Posterior vena cava (tissue), 2 donors: ENCODE measurements at places on chromosomes 4 and X. TPM values are rescaled to one million over a fixed set of nuclear protein-coding genes. Genes with fewer than 3 reads are reported as not detected.

DNA sequence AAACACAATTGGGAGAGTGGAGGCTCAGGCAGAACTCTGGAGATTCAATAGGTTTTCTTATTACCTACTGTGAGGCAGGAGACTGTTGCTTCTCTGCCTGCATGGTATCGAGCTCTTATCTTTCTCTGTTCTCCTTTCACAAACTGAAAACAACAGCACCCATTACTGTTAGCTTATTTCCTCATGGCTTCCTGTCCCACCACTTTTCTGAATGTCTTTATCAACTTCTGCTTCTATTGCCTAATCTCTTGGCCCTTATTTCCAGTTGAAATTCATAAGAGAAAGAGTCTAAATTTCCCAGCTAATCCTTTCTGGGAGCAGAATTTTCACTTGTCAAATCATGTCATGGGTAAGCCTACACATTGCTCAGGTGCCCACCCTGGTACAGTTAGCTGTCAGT, 46.8 kb upstream of the NDST3 start:
- DNase-seq, result no peak

Gene SUPT20HL2
- total RNA-seq, result 1.9 TPM

Gene IL13RA2
- total RNA-seq, result not detected

Gene ITIH6
- total RNA-seq, result not detected

- DNase-seq, result no peak
Observed at GRCh38 chrX:1476682-1477081, 24.0 kb upstream of the ASMTL start.

DNA sequence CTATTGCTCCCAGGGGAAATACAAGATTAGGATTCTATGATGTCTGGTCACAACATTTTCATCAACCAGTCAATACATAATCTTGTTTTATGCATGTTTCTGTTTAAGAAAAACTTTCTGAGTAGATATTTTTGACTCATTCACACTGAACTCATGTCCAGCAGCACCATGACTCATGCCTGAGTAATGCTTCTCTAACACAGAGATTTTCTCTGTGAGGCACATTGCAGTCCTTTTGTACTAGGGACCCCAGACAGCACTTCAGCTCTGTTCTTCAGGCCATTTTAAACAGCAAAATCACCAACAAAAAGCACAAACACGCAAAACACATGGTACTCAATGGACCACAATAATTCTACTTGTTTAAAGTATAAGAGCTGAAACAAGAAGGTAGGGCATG, 83.6 kb downstream of the MXRA5 start:
- no peak for DNase-seq

- no peak for DNase-seq
Observed at GRCh38 chr4:139191373-139191772, 14.4 kb upstream of the ELF2 start.

GRCh38 chr4:20878806-20879205, 178.5 kb downstream of the PACRGL start:
- no peak for DNase-seq

Gene PRICKLE3
- total RNA-seq, result 7.3 TPM

- no peak for DNase-seq
Observed at GRCh38 chr4:23412701-23413100, 477.1 kb downstream of the PPARGC1A start.

DNA sequence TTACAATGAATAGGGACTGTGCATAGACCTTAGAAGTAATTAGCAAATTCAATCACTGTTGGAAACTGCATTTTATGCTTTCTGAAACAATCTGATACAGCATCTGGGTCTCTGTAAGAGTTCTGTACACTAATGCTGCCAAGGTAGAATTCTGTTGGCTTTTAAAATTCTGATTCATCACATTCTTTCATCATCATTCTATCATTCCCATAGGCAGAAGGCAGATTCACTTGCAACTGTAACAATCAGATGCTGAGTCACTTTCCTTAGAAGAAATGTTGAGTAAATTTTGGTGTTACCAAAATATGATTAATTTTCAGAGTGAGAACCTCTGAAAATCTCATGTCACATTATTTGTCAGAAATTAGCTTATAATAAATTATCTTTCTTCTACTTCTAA, 267.2 kb downstream of the MAPK10 start:
- no peak for DNase-seq

Gene VGLL1
- total RNA-seq, result not detected

Gene GLRA3
- total RNA-seq, result not detected

GRCh38 chr4:121998024-121998423, 46.2 kb upstream of the TRPC3 start:
- no peak for DNase-seq

GRCh38 chrX:9683350-9683749, 82.3 kb downstream of the GPR143 start:
- DNase-seq, result peak; percentile 53

DNA sequence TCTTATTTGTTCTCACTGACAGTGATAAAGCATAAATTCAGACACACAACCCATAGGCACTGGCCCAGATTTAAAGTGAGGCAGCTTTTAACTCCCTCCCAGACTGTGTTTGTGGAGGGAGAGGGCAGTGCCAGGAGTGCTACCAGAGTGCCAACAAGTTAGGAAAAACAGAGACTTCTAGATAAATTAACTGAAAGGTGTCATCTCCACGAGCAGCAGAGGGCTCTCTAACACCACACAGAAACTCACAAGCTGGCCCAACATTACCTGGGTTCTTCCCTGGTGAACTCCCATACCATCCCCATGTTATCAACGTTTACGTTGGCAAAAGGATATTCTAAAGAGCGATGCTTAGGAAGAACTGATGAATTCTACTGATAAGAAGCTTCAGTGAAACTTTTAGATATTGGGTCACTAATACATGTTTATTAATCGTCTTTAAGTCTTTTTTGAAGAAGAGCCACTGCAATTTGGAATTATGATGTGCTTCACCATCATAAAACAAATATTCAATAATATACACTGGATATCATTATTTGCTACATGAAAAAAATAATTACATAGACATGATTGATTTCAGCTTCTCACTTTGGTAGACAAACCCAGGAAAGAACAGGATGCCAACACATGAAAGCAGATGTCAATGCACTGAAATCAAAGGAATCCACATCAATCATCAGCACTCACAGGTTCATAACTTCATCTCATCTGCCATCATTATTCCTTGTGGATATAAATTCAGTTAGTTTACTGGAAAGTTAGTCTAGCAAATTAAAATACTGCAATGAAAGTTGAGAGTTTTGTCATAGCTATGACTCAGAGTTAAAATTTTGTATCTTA, 121.2 kb upstream of the NAP1L5 start:
- no peak for DNase-seq

GRCh38 chrX:18424482-18425198, 768 bp upstream of the CDKL5 start:
- DNase-seq, result no peak

DNA sequence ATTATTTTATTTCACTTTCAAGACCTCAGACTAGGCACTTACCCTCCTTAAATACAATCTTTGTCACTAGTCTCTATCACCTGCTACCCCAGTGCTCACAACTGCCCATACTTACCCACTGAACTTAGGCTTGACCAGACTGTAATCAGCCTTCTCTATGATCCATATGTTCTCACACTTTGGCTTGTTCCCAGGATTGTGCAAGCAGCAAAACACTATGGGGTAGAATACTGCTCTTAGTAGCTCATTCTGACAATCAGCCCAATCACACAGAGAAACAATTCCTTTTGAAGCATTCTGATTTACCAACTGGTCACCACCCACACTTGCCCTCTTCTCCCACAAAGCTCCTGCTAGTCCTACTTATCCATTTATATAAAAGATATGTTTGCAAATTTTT, 878.3 kb downstream of the FSTL5 start:
- no peak for DNase-seq

- peak; percentile 90 for DNase-seq
Observed at GRCh38 chr4:139266583-139267257, 13.3 kb downstream of the MGARP start.

- peak; percentile 70 for DNase-seq
Observed at GRCh38 chr4:1722551-1723118, 1.3 kb downstream of the TACC3 start.

DNA sequence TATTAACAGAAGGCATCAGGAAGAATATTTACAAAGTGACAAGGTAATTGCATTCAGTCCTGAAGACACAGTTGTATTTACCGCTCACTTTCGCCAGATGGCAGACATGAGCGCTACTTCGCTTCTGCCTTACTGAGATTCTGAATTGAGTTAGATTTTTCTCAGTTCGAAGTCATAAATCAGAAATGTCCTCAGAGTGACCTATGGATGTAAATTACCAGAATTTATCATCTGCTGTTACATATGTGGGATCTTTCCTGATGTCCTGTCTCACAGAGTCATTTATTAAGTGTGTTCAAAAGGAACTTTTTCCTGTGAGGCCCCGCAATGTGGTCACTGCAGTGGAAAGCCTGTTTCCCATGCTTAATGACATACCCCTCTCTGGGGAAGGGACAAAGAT, 97.3 kb upstream of the DCLK2 start:
- DNase-seq, result no peak

Gene TLR1
- total RNA-seq, result 11.1 TPM

Gene PNCK
- total RNA-seq, result 58.9 TPM

- DNase-seq, result no peak
Observed at GRCh38 chr4:187840814-187841213, 154.8 kb upstream of the ZFP42 start.

DNA sequence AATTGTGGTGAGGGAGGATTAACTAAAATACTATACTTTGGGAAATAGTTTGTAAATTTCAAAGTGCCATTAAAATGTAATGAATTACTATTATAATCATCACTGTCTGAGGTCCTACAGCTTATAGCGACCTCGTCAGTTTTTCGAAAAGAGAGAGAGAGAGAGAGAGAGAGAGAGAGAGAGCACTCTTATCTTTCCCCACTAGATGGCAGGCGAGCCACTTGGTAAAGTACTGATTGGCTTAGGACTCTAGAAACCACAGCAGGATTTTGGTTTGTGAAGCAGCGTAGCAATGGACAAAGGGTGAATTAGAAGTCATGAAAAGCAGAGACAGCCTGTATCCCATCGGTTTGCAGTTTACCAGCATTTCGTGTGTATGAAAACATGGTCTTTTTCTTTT, 52.5 kb downstream of the LINC00632 start:
- DNase-seq, result no peak

Gene MAGEC1
- not detected for total RNA-seq

Gene NSG1
- 0.42 TPM for total RNA-seq

Gene POU3F4
- total RNA-seq, result not detected
